SK-N-SH (cell line): ENCODE measurements at places on chromosomes 7 and 10.

- no peak for DNase-seq
These were observed 199.5 kb upstream of the TMEM196 start for GRCh38 chr7:19972876-19973275.

GRCh38 chr10:124220971-124221355 lies 127.6 kb upstream of the CHST15 start:
- peak; percentile 29 for DNase-seq

- no peak for DNase-seq
These were observed 227.7 kb downstream of the TMEM178B start for GRCh38 chr7:141301544-141301943.

DNA sequence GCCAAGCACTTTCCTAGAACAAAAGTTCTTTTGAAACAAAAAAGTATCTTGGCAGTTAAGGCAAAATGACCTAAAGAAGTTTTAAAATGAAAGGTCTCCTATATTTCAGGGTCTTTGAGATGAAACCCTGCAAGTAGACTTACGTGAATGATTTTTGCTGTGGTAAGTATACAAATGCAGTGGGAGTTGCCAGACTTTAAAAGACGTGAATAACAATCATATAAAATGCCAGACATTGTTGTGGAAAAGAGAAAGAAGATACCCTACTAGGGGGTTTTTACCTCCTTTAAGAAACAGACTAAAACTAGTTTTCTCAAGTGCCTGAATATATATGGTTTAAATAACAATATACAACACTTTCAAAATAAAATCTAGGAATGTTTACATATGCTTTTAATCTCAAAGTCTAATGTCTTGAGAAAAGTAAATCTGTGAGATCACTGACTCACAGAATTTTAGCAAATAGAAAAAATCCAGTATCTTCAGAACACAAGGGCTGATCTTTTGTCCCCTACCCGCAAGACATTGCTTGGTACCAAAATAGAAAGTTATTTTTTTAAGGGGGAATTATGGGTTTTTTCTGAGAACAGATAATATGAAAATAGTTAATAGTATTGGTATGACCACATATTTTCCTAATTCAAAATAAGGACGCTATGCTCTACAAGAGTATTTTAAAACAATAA lies 29.5 kb downstream of the LRRC17 start:
- no peak for DNase-seq

DNA sequence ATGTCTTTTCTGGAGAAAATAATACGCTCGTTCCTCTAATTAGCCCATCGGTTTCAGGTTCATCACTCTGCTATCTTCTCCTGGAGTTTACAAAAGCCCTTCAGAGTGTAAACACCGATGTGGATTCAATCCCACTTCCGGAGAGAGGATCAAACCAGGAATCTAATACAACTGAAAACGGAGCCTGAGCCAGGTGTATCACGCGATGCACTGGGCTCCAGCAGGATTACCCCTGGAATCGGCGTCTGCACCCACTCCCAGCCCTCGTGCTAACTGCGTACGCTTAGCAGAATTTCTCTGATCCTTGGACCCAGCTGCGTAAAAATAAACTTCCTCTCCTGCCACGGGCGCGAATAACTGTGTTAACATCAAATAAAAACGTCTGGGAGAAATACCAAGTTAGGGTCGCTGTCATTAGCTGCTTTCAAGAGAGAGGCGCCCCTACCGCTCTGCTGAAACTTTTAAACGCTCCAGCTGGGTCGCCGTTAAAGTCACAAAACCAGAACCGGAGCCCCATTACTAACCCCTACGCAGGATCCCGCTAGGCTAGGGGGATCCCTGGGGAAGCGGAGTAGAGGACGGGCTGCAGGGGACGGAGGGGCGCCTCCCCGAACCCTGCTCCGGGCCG lies 502 bp downstream of the ZNF3 start:
- peak; percentile 72 for DNase-seq

GRCh38 chr7:123372368-123372767 lies 162.0 kb downstream of the IQUB start:
- DNase-seq = no peak

DNA sequence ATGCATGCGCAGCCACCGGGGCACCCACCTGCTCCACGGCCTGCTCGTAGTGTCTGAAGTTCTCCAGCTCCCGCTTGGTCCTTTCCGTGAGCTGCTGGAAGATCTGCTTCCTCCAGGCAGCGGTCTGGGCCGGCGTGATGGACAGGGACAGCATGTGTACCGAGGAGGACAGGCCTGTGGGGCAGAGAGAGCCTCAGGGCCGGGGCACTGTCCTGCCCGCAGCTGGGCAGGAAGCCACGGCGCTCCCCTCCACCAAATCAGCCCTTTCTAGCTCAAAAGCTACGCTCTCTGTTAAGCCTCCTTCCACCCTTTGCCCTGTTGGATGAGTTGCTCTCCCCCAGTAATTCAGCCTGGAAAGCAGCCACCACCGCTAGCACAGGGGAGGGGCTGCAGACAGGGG lies 19.2 kb downstream of the TECPR1 start:
- no peak for DNase-seq

GRCh38 chr7:67484244-67484751 lies 487.7 kb downstream of the TYW1 start:
- DNase-seq = peak; percentile 77

DNA sequence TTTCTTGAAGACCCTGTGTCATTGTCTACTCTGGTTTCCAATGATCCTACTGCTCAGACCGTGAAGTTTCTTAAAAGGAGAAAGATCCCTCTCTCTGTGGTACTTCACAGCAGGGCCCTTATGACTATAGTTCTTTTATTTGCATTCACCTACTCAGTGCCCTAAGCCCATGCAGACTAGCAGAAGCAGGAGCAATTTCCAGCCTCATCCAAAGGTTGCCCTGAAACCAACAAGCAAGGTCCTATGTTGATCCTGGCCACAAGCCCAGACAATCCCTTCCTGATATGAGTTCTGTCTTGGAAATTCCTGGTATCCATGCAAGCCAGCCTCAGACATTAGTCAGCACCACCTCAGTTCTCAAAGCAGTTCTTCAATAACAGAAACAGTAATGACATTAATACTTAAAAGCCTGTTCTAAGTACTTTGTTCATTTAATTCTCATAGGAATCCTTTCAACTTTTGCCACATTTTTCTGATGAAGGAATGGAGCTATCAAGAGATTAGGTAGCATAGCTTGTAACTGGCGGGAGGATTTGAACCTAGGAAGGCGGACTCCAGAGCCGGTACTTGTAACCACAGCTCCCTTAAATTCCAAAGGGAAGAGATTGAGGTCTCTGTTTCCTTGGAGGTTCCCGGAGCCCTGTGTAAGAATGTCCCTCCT lies 58.1 kb upstream of the ST8SIA6 start:
- DNase-seq = no peak

- DNase-seq = no peak
These were observed 89.3 kb downstream of the MKI67 start for GRCh38 chr10:128036746-128037543.

DNA sequence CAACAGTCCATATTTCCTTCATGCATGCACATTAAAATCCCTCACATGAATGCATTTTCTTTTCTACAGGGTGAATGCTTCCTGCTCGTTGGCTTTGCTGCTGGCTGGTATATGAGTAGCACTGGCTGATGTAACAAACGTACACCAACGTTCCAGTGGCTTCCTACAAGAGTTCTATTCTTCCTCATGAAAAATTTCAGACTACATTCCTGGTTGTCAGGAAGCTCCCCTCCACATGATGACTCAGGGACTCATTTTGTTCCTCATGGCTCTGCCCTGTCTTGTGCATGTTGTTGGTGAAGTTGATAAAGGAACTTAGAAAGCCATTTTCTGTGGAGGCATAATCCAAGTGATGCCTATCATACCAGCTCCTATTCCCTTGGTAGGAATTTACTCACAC lies 470.7 kb upstream of the KLF6 start:
- DNase-seq = no peak

DNA sequence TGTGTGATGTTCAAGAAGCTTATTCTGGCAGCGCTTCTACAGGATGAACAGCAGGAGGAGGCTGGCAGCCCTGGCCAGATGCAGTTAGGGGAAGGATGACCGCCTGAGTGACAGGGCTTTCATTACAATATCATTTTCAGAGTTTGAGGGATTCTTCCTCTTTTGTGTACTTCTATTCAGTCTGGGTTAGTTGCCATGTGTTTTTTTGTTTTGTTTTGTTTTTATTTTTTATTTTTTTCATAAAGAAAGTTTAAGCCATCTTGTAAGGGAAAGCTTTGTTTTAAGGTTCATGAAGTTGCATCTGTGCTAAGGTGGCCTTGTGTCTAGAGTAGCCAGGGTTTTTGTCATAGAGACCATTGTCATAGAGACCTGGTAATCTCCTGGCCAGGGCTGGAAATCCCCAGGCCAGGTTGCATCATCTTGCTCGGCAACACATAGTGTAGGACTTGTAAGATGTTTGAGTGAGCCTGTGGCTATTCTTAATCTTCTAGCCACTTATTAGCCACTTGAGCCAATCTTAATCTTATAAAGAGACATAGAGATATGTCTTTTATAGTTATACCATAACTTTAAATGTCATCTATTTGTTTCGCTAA lies 230.5 kb upstream of the TMEM229A start:
- DNase-seq = no peak

DNA sequence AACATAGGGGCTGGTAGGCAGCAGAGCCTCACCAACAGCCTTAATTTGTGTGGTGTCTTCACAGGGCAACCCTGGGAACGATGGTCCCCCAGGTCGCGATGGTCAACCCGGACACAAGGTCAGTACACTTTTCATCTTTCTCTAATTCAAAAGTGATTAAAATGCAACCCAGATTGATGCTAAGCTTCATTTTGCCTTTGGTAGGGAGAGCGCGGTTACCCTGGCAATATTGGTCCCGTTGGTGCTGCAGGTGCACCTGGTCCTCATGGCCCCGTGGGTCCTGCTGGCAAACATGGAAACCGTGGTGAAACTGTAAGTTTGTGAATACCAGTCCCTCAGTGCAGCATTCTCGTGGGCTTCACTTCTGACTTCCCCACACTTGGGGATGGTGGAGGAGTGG lies 30.9 kb downstream of the COL1A2 start:
- DNase-seq = no peak

- DNase-seq = no peak
These were observed 161.0 kb downstream of the GRID1 start for GRCh38 chr10:86205306-86206239.

GRCh38 chr10:101237982-101238731 lies 8.9 kb upstream of the LBX1 start:
- no peak for DNase-seq

DNA sequence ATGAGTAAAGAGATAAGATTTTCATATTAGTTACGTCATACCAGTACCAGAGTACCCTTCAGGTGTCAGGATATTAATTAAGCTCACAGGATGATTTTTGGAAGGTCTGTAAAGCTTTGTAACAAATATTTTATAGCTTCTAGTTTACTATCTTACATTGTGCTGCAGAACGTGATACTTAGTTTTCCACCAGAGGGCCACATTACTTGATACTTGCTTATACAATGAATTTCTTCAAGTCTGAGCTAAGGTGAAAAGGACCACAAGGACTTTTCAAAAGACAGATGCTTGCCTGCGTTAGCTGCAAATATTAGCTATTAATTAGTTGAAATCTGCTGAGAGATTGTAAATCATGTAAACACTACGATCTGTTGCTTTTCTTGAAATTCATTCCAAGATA lies 12.2 kb downstream of the FOXP2 start:
- no peak for DNase-seq

DNA sequence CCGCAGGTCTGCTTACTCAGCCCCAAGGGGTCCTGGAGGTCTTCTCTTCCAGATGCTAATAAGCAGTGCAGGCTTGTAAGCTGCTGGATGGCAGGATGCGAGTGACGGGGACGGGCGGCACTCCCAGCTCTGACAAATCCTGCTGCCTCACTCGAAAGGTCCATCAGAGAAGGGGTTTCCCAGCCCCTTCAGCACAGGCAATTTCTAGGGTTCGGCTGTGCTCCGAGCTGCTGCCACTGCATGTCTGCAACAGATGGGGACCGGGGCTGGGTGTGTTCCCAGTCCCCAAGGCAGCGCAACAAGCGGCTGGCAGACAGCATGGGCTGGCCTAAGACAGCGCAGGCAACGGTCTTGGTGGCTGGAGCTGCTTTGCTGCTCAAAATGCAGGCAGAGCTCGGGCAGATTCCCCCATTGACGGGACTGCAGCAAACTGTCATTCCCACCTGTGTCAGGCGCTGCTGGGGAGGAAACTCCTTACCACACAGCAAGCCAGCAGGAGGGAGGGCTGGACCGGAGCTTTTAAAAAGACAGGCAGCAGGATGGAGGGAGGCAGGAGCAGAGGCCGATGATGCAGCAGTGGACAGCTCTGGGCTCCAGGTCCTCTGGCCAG lies 62.4 kb downstream of the PRKAG2 start:
- DNase-seq = no peak

- no peak for DNase-seq
These were observed 371.4 kb downstream of the PTPRN2 start for GRCh38 chr7:158216198-158216597.

DNA sequence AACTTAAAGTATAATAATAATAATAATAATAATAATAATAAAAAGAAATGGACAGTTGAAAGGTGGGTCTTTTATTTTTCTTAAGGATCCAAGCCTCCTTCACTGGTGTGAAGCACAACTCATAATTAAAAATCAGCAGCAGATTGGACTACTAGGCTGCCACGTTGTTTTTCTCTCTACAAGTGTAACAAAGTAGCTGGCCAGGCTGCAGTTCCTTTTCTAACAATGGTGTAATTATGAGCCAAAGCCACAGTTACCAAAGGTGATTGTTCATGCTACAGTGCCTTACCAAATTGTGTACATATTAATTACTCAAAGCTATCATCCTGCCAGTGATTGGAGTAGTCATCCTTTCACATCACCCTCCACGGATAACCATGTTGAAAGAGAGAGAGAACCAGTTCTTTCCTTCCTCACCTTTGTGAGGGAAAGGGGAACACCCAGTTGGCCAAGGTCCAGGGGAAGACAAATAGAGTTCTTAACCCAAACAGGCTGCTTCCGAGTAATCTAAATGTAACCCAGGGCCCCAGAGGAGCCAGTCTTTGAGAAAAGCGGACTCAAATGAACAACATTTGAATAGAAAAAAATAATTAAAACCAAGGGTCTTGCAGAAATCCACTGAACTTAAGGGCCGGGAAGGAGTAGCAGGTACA lies 86.3 kb upstream of the NPS start:
- no peak for DNase-seq

DNA sequence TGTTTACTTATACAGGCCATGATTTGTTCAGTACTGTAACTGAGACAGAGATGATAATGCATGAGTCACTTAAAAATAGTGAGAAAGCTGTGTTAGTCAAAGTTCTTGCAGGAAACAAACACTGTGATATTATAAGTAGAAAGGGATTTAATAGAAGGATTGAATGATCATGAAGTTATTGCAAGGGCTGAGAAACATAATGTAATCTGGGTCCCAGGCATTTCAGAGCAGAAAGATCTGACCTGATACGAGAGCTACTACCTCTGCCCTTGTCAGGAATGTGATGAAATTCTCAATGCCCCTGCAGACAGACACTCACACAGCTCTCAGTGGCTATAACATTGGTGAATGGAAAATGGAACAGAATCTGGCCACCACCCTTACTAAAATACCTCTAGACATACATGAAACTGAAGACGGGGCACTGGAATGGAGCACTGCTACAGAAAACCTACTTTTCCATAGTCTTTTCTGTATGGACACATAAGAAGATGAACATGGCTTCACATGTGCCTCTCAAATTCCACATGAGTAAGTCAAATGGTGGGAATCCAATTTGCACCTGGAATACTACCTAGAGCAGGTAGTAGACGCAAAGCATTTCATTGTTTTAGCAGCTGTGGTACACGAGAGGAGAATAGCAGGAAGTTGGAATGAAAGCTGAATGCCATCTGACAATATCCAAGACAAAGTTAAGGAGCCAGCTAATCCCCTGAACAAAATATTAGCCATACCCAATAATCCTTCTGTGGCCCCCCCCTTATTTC lies 19.1 kb upstream of the VWDE start:
- DNase-seq = no peak

GRCh38 chr7:120441850-120442249 lies 168.9 kb downstream of the KCND2 start:
- DNase-seq = no peak
